ENCODE measurements at places on chromosomes 13 and 19.

- DNase-seq = no peak
These were observed 3.4 kb upstream of the TMED1 start for GRCh38 chr19:10839114-10840050.

GRCh38 chr19:3632098-3632497, 5.5 kb upstream of the CACTIN start:
- no peak for DNase-seq

GRCh38 chr13:102401265-102401664, 583 bp downstream of the FGF14 start:
- DNase-seq = no peak

DNA sequence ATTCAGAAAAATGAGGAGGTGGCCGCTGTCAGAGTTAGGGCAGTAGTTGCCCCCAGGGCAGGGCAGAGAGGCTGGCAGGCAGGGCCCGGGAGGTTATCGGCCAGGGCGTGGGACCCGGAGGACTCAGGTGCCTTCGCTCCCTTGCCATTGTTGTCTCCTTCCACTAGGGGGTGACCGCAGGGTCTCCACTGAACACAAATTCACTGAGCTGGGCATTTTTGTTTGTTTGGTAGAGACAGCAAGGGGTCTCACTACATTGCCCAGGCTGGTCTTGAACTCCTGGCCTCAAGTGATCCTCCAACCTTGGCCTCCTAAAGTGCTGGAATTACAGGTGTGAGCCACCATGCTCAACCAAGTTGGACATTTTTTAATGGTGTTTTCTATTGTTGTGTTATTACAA, 25.1 kb downstream of the CARS2 start:
- peak; percentile 6 for DNase-seq

- DNase-seq = no peak
These were observed 46.5 kb upstream of the GTF2F2 start for GRCh38 chr13:45073809-45074208.

- DNase-seq = no peak
These were observed 46.7 kb upstream of the KL start for GRCh38 chr13:32969516-32969941.

DNA sequence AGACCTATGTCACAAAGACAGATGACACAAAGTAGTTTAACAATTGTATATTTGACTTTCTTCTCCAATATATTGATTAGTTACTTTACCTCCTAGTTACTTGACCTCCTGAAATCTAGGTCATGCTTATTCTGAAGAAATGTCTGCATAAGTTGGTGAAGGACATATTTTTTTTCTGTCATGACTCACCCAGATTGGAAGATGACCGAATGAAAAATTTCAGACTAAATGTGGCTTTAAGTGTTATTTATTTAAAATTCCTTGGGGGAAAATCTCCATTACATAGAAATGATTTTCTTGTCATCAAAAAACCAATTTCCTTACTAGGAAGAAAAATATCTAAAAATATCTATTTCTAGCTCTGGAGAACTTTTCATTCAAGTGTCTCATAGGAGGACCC, 217.1 kb downstream of the POSTN start:
- DNase-seq = no peak

DNA sequence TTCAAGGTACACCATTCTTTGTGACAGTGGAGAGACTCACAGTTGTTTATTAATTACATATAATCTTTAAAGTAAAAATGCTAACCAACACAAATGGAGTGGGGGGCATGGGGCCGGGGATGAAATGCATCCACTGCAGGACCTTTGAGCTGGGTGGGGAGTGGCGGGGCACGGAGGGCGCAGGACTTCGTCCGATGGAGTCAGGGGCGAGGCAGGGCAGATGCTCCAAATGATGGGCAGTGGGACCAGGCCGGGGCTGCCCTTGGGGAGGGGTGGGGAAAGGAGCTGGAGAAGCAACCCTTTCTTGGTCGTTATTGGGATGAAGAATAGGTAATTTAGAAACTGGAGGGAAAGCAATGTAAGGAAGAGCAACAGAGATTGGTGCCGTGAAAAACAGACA, 220.0 kb downstream of the TEX29 start:
- no peak for DNase-seq

DNA sequence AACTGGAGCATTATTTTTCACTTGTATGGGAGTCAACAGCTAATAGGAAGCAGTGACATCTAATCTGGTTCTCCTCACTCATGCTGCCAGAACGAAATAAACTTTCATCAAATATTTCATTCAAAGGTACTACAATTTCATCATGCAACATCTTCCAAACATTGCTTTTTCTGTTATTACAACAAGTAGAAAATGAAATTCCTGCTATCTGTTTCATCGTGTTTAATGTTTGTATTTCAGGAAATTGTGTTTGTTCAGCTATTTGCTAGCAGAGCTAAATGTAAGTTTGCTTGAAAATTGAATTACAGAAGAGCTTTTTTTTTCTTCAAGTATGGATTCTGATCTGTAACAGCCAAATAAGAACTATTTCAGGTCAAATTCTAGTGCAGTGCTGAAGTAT, 90.1 kb downstream of the SLITRK6 start:
- DNase-seq = no peak

DNA sequence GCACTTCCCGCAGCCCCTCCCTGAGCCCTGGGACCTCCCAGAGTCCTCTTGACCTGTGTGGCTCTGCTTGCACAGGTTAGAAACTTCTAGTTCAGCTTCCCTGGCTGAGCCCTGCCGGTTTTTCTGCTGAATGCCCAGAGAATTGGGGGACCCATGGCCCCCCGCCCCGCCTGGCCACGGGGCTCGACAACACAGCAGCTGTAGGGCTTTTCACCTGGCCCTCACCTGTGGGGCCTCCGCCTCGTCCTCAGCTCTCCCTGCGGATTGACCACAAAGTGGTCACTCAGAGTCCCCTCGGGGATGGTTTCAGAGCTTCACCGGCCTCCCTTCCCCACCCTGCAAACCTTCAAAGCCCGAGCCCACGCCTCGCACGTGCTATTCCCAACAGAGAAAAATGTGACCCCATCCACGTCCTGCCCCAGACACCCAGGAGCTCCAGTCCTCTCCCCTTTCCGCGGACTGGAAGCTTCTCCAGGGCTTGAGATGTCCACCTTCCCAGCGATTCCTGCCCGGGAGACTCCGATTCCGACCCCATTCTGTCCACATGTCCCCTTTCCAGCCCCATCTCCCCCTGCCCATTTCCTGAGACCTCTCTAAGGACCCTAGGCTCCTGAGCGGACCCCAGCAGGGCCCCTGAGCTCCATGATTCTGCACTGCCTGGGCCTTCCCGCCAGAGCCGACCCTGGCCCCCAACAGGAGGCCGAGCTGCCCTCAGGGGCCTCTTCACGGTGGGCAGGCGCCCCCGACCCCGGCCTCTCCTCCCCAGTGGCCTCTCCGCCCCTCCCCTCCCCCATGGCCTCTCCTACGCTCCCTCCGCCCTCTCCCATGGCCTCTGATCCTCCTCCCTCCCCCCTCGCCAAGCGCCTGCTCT, 41.9 kb downstream of the ANKRD10 start:
- DNase-seq = no peak

DNA sequence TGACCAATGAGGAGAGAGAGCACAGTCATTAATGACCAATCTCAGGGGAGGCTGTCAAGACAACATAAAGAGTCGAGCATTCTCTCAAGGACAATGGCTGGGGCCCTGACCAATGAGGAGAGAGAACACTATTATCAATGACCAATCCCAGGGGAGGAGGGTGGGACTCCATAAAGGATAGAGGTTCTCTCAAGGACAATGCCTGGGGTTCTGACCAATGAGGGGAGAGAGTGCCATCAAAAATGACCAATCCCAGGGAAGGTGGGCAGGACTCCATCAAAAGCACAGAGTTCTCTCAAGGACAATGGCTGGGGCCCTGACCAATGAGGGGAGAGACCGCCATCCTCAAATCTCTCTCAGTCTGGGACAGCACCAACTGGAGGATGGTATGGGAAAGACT, 3.3 kb upstream of the KLK11 start:
- DNase-seq = no peak

DNA sequence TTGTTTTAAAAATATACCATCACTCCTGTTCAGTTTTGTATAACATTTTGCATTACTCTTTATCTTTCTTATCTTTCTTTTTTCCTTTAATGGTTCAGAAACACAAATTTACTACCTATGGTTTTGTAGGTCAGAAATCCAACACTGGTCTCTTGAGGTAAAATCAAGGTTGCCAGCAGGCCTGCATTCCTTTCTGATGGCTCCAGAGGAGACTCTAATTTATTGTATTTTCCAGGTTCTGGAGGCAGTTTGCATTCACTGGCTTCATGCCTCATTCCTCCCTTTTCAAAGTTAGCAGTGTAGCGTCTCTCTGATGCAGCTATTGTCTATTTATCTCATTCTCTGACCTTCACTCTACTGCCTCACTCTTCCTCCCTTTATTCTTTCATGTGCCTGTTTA, 767.4 kb downstream of the SLITRK6 start:
- no peak for DNase-seq

DNA sequence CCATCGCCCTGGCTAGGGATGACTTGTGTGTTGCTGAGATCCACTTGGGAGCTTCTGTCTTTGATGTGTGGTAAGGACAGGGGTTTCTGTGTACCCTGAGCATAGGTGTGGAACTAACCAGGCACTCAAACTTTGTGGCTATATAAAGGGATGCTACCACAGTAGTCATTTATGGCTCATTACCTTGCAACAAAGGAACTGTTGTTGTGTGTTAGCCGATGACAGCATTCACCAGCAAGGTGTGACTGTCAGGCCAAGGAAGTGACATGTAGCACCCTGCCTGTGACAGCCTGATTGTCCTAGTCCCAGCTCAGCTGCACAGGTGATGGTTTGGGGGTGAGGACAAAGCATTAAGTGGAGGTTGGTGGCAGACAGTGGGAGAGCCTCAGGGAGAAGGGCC, 73.6 kb downstream of the COG3 start:
- DNase-seq = no peak

- no peak for DNase-seq
These were observed 14.8 kb downstream of the ZNF701 start for GRCh38 chr19:52584736-52585440.

DNA sequence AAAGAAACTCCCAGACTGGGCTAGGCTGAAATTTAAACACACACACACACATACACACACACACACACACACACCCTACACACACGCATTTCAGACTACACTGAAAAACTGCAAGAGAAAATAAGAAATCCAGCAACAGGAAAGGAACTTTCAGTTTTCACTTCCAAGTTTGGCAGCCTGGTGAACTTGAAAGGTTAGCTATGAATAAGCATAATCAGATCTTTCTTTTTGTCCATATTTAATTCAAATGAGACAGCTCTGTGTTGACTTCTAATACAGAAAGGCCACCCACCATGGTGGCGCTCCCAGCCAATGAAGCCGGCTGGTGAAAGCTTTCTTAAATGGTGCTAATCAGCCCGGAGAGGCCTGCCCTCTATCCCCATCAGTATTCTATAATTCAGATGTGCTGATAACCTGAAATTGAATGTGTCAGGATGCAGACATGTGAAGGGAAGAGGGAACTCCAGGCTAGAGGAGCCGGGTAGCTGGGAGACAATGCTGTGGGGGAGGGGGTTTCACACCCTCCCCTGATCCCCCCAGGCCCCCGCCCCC, 108.3 kb upstream of the ZNF536 start:
- DNase-seq = no peak

DNA sequence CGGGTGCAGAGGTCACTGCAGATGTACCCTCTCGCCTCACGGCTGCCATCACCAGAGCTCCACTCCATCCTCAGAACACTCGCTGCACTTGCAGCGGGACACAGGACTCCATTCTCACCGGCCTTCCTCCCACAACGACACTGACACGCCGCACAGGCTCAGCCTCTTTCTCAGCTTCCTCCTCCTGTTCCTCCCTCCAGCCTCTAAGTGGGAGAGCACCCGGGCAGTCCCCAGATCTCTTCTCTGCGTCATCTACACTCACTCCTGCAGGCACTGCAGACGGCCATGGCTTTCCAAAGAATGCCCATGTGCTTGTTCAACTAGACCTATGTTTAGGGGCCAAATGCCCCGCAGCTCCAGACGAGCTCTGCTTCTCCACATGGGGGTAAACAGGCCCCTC, 14.3 kb upstream of the FKRP start:
- DNase-seq = peak; percentile 83

DNA sequence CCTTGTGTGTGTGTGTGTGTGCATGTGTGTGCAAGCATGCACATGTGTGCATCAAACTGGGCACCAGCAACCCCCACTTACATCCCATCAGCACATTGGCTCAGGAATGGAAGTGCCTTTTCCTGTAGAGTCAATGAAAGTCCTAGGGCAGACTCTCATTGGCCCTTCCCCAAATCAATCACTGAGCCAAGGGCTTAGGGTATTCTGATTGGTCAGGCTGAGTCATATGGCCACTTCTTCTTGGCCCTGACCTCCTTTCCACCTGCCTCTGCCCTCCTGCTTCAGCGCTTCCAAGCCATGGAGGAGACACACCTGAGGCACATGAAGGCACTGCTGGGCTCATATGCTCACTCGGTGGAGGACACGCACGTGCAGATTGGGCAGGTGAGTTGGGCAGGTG, 20.9 kb downstream of the FCHO1 start:
- DNase-seq = no peak

GRCh38 chr13:19362946-19363510, 181.4 kb upstream of the TUBA3C start:
- DNase-seq = no peak
